ENCODE measurements at places on chromosomes 3 and 15. TPM values are rescaled to one million over a fixed set of nuclear protein-coding genes. Genes with fewer than 3 reads are reported as not detected.

- no peaks in the 10 kb centered on the region for H3K36me3 ChIP-seq
- no peaks in the 10 kb centered on the region for H3K4me1 ChIP-seq
- H3K27ac ChIP-seq: no peak overlapping the region
- DNase-seq: no peak
- H3K4me3 ChIP-seq: no peak overlapping the region
These were observed 64.6 kb upstream of the P2RY1 start for GRCh38 chr3:152770296-152770695.

Gene IL17RB
- 27.7 TPM for total RNA-seq

GRCh38 chr3:64653101-64653500 is 34.7 kb downstream of the ADAMTS9 start:
- no peak overlapping the region for H3K27ac ChIP-seq
- DNase-seq: no peak
- H3K4me3 ChIP-seq: no peak overlapping the region

Gene AADACL2
- total RNA-seq: not detected

DNA sequence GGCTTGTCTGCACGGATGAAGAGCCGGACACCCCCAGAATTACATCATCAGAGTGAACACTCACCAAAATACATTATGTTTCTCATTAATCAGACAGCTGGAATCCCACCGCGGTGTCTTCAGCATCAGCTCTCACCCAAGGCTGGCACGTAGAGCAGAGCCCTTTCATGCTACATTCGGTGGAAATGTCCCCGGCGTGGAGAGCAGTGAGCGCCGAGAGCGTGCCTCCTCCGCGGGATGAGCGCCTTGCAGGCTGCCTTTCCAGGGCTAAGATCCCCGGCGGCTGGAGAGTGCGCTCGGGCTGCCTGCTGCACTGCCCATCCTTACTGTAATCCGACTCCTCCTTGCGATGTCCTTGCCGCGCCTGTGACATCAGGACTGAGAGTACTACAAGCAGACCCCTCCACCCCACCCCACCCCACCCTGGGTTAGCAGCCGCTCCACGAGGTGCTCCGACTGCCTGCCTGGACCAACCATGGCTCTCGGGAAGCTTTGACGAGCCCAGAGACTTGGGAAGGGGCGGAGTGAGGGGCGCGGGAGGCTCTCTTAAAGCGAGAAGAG is at the start of gene ZNF385D:
Gene ZNF385D, minus strand, starts transcription at position 380 of the 561 bp plus-strand sequence. Its CDS starts 294 bp downstream, at position 86.
- no peaks in the 10 kb centered on the region for H3K27me3 ChIP-seq
- H3K4me1 ChIP-seq: no peaks in the 10 kb centered on the region
- H3K4me3 ChIP-seq: peak within 1 kb of the TSS; percentile 71
- no peak within 1 kb of the TSS for H3K27ac ChIP-seq

Gene GOLGA6L7
- total RNA-seq: not detected

GRCh38 chr15:29612096-29612495 is 210.2 kb downstream of the TJP1 start:
- H3K27ac ChIP-seq: no peak overlapping the region
- no peak for DNase-seq
- no peak overlapping the region for H3K4me3 ChIP-seq
- no peaks in the 10 kb centered on the region for H3K4me1 ChIP-seq
- H3K27me3 ChIP-seq: no peaks in the 10 kb centered on the region

- H3K27ac ChIP-seq: no peak overlapping the region
- H3K27me3 ChIP-seq: no peaks in the 10 kb centered on the region
- H3K4me1 ChIP-seq: no peaks in the 10 kb centered on the region
- DNase-seq: peak; percentile 58
These were observed 41.5 kb downstream of the ABHD17C start for GRCh38 chr15:80736560-80736959.

Gene RTP1
- total RNA-seq: not detected

DNA sequence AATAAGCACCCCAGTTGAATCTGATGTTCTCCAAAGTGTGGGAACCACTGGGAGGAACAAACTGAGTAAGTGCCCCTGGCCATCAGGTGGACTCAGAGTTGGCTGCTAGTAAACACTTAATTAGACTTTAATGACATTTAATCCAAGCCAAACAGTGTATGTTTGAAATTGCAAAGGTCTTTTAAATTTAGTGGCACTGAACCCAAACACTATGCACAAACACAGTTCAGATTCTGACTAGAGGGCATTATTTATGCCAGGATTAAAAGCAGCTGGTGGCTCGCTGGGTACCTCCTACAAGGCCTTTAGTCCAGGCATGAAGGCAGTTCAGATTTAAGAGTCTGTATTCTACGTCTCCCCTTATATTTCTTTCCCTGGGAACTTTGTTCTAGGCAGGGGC is 264.8 kb downstream of the CLSTN2 start:
- H3K4me1 ChIP-seq: no peaks in the 10 kb centered on the region
- DNase-seq: no peak
- no peaks in the 10 kb centered on the region for H3K27me3 ChIP-seq
- no peak overlapping the region for H3K4me3 ChIP-seq
- no peak overlapping the region for H3K27ac ChIP-seq

DNA sequence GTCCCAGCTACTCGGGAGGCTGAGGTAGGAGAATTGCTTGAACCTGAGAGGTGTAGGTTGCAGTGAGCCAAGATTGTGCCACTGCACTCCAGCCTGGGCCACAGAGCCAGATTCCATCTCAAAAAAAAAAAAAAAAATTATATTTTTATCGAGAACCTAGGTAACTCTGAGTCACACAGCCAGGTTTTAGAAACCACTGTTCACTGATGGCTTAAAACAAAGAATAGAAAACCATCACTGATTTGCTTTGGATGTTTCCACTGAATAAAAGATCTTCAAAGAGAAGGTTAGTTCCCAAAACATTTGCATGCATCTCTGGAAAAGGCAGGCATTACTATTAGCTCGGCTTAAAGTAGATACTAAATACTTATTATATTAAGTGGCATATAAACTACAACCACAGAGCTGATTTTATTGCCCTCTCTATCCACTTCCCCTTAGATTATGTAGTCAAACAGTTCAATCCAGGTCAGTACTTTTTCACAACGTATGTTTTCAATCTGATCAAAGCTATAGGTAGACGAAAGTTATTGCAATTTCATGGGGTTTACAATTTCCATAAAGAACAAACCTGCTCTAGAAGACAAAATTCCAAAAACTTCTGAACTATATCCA is 1.4 kb downstream of the B4GALT4 start:
- DNase-seq: no peak
- no peaks in the 10 kb centered on the region for H3K4me1 ChIP-seq
- peak overlapping the region; percentile 68 for H3K4me3 ChIP-seq
- no peaks in the 10 kb centered on the region for H3K27me3 ChIP-seq
- H3K36me3 ChIP-seq: peaks cover 7% of the 10 kb centered on the region

DNA sequence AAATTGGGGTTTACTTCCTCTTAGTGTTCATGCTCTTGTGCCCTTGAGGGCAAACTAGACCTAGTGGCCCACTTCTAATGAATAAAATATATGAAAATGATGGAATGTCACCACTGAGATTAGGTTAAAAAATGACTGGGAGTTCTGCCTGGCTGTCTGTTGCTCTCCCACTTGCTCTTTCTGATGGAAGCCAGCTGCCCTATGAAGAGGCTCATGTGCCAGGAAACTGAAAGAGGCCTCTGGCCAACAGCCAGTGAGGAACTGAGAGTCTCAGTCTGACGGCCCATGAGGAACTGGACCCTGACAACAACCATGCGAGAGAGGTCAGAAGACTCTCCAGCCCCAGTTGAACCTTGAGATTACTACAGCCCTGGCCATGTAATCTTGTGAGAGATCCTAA is 107.1 kb upstream of the FHIT start:
- H3K4me1 ChIP-seq: no peaks in the 10 kb centered on the region
- peak; percentile 71 for DNase-seq
- H3K36me3 ChIP-seq: no peaks in the 10 kb centered on the region
- no peak overlapping the region for H3K27ac ChIP-seq
- H3K27me3 ChIP-seq: no peaks in the 10 kb centered on the region
- H3K4me3 ChIP-seq: no peak overlapping the region

DNA sequence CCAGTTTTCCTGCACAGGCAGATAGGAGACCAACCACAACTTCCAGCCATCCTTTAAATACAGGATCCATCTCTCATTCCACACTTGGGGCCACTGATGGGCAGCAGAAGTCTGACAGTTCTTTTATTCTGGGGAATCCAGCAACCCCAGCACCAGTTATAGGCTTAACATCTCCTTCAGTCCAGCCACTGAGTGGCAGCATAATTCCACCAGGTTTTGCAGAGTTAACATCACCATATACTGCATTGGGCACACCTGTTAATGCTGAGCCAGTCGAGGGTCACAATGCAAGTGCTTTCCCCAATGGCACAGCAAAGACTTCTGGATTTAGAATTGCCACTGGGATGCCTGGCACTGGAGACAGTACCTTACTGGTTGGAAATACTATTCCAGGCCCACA is 2.9 kb downstream of the NPAP1 start:
- no peak overlapping the region for H3K27ac ChIP-seq
- no peaks in the 10 kb centered on the region for H3K27me3 ChIP-seq
- H3K4me3 ChIP-seq: no peak overlapping the region
- no peaks in the 10 kb centered on the region for H3K36me3 ChIP-seq
- DNase-seq: no peak

- no peak for DNase-seq
- no peaks in the 10 kb centered on the region for H3K36me3 ChIP-seq
- no peak overlapping the region for H3K27ac ChIP-seq
- no peaks in the 10 kb centered on the region for H3K27me3 ChIP-seq
- no peak overlapping the region for H3K4me3 ChIP-seq
- no peaks in the 10 kb centered on the region for H3K4me1 ChIP-seq
These were observed 23.4 kb downstream of the METTL6 start for GRCh38 chr3:15403965-15404364.

DNA sequence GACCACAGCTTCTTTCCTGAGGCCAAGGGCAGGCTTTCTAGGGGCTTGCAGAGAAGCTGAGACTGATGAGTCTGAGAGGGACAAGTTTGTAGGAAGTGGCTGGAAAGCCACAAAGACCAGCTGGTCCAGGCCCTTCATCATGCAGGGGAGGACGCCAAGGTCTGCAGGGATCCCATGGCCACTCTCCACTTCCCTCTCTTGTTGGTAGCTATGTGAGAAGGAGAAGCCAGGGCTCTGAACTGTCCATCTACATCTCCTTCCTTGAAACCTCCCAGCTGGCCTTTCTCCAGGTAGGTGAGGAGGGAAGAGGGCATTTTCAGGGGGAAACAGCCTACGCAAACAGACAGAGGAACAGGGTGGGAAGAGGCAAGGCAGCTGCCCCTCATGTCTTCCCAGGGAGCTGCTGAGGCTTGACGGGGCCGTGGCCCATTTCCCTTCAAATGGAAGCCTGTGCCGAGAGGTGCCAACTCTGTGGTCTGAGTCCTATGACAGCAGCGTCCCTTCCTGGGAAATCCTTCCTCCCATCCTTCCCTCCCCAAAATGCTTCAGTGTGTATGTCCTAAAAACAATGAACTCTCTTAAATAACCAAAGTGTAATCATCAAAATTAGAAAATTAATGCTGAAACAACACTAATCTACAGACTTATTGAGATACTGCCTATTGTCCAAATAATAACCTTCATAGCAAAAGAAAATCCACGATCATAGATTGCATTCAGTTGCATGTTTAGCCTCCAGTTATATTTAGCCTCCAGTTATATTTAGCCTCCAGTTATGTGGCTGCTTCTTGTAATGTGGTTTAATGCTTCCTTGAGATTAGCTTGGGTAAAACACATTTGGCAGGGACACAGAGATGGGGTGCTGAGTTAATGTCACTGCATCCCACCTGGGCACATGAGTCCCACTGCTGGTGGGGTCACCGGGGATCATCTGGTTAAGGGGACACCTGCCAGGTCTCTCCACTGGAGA is 36.0 kb downstream of the GNB5 start:
- H3K27ac ChIP-seq: no peak overlapping the region
- no peaks in the 10 kb centered on the region for H3K36me3 ChIP-seq
- no peaks in the 10 kb centered on the region for H3K4me1 ChIP-seq

DNA sequence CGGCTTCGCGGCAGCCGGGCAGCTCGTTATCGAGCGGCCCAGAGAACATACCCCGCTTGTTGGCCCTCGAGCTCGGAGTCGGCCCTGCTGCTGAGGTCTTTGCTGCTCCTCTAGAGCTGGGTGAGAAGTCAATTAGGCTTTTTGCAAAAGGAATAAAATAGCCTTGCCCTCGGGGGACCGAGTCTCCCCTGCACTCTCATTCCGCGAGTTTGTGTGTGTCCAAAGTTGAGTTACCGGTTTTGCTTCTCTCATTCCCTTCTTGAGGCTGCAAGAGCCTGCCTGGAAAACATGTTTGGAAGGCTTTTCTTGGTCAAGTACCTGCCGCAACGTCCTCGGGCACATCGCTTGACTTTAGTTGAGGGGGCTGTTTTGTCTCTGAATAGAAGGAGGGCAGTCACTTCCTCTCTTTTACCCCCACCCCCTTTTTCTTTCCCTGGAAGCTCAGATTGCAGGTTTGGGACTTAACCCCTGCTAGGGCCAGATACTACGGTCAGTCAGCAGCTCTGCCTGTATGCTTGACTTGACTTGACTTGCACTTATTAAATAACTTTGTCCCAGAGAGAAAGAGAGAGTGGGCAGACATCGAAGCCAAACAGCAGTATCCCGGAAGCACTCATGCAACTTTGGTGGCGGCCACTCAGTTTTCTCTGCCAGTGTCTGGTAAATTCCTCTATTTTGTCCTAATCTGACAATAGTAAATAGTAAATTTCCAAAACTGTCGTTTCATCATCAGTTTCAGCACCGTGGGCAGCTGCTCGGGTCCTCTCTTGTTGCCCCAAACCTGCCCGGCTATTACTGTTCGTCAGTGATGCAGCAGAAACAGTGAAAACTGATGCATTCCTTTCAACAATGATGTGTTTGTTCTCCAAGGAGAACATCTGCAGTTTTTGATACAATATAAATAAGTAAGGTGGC is 609 bp downstream of the RNF13 start:
- no peaks in the 10 kb centered on the region for H3K36me3 ChIP-seq
- peak; percentile 83 for DNase-seq
- H3K4me3 ChIP-seq: peak overlapping the region; percentile 98
- H3K27me3 ChIP-seq: no peaks in the 10 kb centered on the region
- H3K4me1 ChIP-seq: peaks cover 17% of the 10 kb centered on the region

GRCh38 chr3:169661361-169662131 is 2.0 kb downstream of the MECOM start:
- no peaks in the 10 kb centered on the region for H3K36me3 ChIP-seq
- peaks cover 34% of the 10 kb centered on the region for H3K27me3 ChIP-seq
- peak overlapping the region; percentile 92 for H3K27ac ChIP-seq
- peak overlapping the region; percentile 84 for H3K4me3 ChIP-seq
- H3K4me1 ChIP-seq: peaks cover 11% of the 10 kb centered on the region

DNA sequence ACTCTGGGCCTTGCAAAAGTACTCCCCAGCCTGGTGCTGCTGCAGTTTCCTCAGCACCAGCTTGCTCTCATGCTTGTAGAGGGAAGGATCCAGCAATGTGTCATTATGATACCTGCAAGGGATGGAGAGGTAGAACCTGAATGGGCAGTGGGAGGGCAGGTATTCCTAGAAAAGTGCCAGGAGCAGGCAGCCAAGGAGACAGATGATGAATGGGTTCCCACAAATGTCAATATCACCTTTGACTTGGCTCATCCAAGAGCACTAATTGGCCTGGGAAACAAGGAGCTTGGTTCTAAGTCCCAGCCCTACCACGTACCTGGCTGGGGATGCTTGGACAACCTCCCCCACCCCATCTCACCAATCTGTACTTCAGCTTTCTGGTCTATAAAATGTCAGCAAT is 9.4 kb downstream of the CILP start:
- H3K4me3 ChIP-seq: no peak overlapping the region
- no peaks in the 10 kb centered on the region for H3K4me1 ChIP-seq
- DNase-seq: no peak
- no peak overlapping the region for H3K27ac ChIP-seq
- no peaks in the 10 kb centered on the region for H3K27me3 ChIP-seq
- no peaks in the 10 kb centered on the region for H3K36me3 ChIP-seq

Gene TUSC7
- total RNA-seq: not detected

GRCh38 chr3:12756175-12756574 is 2.9 kb downstream of the TMEM40 start:
- DNase-seq: no peak
- H3K4me3 ChIP-seq: no peak overlapping the region
- H3K27ac ChIP-seq: no peak overlapping the region
- peaks cover 5% of the 10 kb centered on the region for H3K4me1 ChIP-seq
- no peaks in the 10 kb centered on the region for H3K36me3 ChIP-seq

Measured in kidney (tissue), 22 donors.